ENCODE measurements at places on chromosomes 13 and 19.

GRCh38 chr13:109941951-109942350, 155.6 kb upstream of the IRS2 start:
- DNase-seq: no peak

DNA sequence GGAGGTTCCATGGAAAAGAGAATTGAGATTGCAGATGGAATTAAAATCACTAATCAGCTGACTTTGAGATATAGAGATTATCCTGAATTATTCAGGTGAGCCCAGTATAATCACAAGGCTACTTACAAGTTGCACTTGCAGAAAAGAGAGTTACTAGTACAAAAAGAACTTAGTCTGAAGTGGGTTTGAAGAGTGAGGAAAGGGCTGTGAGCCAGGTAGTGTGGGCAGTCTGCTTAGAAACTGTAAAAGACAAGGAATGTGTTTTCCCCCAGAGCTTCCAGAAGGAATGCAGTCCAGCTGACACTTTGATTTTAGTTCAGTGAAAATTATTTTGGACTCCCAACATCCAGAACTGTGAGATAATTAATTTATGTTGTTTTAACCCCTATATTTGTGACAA, 285.4 kb upstream of the GPC6 start:
- no peak for DNase-seq

GRCh38 chr13:53124623-53125022, 96.0 kb downstream of the OLFM4 start:
- peak; percentile 22 for DNase-seq

DNA sequence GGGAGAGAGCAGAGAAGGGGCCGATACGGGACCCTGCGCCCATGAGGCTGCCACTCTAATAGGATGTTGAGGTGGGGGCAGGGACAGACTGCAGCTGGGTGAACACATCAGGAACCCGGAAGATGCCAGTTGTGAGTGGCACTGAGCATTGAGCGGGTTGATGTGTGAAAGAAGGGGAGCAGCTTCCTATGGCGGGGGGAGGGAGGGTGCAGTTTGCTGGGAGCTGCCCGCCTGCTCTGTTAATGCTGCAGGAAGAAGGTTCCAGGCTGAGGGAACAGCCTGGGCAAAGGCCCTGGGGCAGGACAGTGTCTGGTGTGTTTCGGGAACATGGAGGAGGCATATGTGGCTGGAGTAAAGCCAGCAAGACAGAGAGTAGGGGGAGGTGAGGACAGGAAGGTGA, 29.8 kb downstream of the DNM2 start:
- no peak for DNase-seq

GRCh38 chr13:59867867-59868266, 295.9 kb downstream of the DIAPH3 start:
- DNase-seq: no peak
